ENCODE measurements at places on chromosomes 5 and 9. TPM values are rescaled to one million over a fixed set of nuclear protein-coding genes. Genes with fewer than 3 reads are reported as not detected.

Gene BSPRY
- total RNA-seq = 79.7 TPM

Gene C1QTNF2
- not detected for total RNA-seq

Gene SLC46A2
- total RNA-seq = 0.27 TPM

Gene TRIP13
- total RNA-seq = 1.1 TPM

Gene MINAR2
- total RNA-seq = not detected

Gene MSX2
- total RNA-seq = 0.29 TPM

Gene OR2S2
- not detected for total RNA-seq
